Endothelial cell of coronary artery (primary cell): ENCODE measurements at places on chromosomes 11 and 22. TPM values are rescaled to one million over a fixed set of nuclear protein-coding genes. Genes with fewer than 3 reads are reported as not detected.

EIF1AD gene
- 32.8 and 37.5 TPM in 2 replicates for total RNA-seq

LSP1 gene
- total RNA-seq, result 1.5 and 1.9 TPM in 2 replicates

RRAS2 gene
- 77.4 and 112 TPM in 2 replicates for total RNA-seq

TPP1 gene
- 57.1 and 101 TPM in 2 replicates for total RNA-seq

DRICH1 gene
- 0.09 TPM in 1 of 2 replicates, not detected in the other for total RNA-seq

OR8D1 gene
- not detected in 2 replicates for total RNA-seq

PRG2 gene
- 0.27 TPM in 1 of 2 replicates, not detected in the other for total RNA-seq

PITPNB gene
- total RNA-seq, result 26.4 and 40.6 TPM in 2 replicates

ALDH3B2 gene
- not detected in 2 replicates for total RNA-seq

SHISA8 gene
- total RNA-seq, result not detected in 2 replicates

APOA4 gene
- total RNA-seq, result not detected in 2 replicates

CADM1 gene
- 2.2 and 3.4 TPM in 2 replicates for total RNA-seq

LGR4 gene
- 8.7 and 11.8 TPM in 2 replicates for total RNA-seq

TSPAN18 gene
- total RNA-seq, result 16.3 and 21.2 TPM in 2 replicates

PVALB gene
- total RNA-seq, result not detected in 2 replicates

SMCO4 gene
- total RNA-seq, result 12.1 and 14.3 TPM in 2 replicates

TBX10 gene
- not detected in 2 replicates for total RNA-seq

GRAP2 gene
- under 0.01 and 0.45 TPM in 2 replicates for total RNA-seq

MMP8 gene
- total RNA-seq, result not detected in 2 replicates

MEN1 gene
- total RNA-seq, result 15.1 and 19.8 TPM in 2 replicates

MS4A12 gene
- not detected in 2 replicates for total RNA-seq

IL10RA gene
- not detected in 2 replicates for total RNA-seq

CBLIF gene
- total RNA-seq, result not detected in 2 replicates

INS gene
- not detected in 2 replicates for total RNA-seq
